HTR-8/SVneo (cell line): ENCODE measurements at places on chromosomes 11 and 22.

GRCh38 chr22:44364751-44365130, 52.0 kb upstream of the SHISAL1 start:
- no peak for DNase-seq

DNA sequence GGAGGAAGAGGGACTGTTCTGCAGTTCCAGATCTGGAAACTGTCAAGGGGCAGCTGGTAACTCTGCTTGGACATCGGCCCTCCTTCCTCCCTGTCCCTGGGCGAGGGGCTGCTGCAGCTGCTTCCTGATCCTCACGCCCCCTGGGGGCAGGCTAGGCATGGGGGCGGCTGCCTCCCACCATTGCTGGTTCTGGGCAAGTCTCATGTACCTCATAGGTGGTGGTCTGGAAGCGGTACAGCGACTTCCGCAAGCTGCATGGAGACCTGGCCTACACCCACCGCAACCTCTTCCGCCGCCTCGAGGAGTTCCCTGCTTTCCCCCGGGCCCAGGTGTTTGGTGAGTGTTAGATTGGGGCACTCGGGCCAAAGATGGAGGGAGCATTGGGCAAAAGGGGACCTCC, 5.0 kb downstream of the SNX15 start:
- DNase-seq, result no peak

- no peak for DNase-seq
These were observed 145.4 kb downstream of the CACNA1I start for GRCh38 chr22:39715778-39716495.

DNA sequence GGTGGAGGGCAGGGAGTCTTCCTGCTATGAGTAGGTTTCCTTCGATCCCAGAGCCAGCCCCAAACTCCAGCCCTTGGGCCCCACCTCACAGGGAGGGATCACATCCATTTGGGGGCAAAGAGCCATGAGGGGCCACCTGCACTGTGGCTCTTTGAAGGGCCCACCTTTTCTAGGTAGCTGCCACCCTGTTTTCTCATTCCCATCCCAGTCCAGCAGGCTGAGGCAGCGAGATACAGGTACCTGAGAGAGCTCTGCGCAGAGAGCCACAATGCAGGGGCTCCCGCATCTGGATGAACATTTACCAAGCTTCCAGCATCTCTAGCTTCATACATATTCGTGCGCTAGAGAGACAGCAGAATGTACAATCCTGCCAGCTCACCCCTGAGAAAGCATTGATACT, 16.3 kb downstream of the FXYD6 start:
- no peak for DNase-seq

DNA sequence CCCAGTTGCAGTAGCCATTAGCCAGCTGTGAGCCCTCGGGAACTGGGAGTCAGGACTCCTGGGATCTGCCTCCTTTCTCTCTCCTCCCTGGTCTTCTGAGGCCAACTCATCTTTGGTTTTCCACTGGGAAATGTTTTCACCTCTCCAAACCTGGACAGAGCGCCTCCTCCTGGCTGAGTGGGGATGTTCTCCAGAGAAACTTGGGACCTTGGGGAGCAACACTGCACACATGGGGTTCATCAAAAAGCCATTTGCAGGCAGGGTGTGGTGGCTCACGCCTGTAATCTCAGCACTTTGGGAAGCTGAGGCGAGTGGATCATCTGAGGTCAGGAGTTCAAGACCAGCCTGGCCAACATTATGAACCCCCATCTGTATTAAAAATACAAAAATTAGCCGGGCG, 145.4 kb downstream of the NECTIN1 start:
- DNase-seq, result no peak

DNA sequence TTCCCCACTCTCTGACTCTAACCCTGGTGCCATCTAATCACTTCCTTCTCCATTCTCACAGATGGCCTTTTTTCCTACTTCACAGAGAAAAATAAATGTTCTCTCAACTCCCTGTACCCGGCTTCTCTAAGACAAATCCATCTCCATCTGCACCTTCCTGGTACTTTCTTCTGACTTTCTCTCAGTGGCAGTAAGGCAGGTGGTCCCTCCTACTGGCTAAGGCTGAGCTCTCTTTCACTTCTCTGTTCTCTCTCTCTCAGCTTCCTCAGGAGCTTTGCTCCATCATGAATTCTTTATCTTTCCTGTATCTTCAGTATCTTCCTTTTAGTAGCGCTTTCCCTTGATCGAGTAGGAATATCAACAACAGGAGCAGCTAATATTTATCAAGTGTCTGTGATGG, 421.6 kb downstream of the TMEM135 start:
- DNase-seq, result no peak

DNA sequence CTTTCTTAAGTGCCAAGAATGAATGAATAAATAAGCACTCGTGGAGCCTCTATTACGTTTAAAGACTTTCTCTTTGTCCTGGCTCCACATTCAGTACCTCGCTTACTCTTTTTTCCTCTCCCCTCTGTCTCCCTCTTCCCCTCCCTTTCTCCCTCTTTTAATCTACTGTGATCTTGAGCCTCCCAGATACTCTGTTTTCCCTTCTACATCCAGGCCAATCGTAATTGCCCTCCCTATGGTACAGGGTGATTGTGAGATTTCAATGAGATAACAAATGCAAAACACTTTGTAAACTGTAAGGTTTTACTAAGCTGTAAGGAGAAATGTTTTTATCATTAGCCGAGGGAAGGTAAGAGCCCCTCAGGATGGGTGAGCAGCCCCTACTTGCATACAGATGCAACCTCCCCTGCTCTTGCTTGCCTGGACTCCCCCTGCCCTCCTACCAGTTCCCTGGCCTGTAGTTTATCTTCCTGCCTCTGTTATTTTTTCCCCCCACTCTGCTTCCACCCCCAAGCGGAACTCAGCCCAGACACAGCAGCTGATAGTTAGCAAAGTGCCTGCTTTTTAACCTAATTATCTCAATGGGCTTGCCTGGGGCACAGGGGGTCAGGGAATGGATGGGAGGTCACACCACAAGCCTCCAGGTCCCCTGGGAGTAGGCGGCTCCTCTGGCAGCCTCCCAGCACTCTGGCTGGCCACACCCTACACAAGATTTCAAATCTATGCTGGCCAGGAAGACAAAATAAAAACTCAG, 76.9 kb upstream of the CADM1 start:
- DNase-seq, result no peak

- DNase-seq, result no peak
These were observed 68.3 kb upstream of the LINC01488 start for GRCh38 chr11:69413015-69413801.

DNA sequence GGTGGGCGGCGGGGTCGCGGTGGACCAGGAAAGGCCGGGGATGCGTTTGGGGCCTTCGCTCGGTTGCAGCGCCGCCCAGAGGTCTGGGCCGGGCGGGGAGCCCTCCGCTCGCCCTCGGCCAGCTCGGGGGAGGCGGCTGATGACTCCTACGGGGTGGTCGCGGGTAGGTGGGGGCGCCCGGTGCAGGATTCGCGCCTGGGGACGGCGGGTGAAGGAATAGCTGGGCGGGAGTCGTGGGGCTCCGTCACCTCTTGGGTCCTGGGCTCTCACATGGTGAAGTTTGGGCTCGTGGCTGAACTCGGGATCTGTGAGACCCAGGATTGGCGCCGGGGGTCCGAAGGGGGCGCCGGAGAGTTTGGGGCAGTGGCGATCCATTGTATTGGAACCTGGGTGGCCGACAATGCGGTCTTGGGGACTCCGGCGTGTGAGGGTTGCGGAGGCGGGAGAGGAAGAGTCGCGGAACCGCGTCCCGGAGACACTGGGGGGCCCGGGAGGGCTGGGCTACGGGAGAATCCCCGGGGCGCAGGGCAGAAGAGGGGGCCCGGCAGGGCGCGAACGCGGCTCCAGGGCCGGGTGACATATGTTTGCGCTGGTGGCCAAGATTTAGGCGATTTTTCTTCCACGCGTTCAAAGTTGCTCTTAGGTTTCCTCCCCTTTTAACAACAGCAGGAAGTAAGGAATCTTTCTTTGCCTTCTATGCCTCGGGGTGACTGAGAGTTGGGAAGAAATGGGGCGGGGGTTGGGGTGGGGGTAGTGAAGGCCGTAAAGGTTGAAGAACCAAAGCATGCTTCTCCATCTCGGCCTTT, 935 bp downstream of the QSER1 start:
- DNase-seq, result peak; percentile 41

GRCh38 chr11:12420706-12421105, 43.3 kb downstream of the PARVA start:
- DNase-seq, result no peak

- DNase-seq, result no peak
These were observed 192.3 kb downstream of the KIRREL3 start for GRCh38 chr11:126808296-126808695.

DNA sequence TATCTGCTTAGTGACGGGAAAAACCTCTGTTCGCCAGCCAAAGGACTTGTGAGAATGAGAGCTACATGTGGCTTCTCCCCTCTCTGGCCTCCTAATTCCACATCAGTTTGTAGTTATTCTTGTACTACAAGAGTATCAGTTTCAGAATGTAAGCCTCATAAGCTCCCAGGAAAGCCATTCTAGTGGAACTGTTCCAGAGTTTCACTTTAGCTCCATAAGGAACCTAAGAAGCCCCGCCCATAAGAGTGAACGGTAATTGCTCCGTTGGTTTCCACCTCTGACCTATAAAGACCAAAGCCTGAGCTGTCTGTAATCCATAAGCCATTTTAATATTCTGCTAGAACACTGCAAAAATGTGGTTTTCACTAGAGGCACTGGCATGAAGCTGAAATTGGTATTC, 53.0 kb downstream of the SIK3 start:
- DNase-seq, result no peak

GRCh38 chr11:128688896-128689546, 4.9 kb upstream of the FLI1 start:
- no peak for DNase-seq

- no peak for DNase-seq
These were observed 47.9 kb downstream of the BLID start for GRCh38 chr11:122068141-122068540.

DNA sequence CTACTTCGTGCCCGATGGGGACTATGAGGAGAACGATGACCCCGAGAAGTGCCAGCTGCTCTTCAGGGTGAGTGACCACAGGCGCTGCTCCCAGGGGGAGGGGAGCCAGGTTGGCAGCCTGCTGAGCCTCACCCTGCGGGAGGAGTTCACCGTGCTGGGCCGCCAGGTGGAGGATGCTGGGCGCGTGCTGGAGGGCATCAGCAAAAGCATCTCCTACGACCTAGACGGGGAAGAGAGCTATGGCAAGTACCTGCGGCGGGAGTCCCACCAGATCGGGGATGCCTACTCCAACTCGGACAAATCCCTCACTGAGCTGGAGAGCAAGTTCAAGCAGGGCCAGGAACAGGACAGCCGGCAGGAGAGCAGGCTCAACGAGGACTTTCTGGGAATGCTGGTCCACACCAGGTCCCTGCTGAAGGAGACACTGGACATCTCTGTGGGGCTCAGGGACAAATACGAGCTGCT, 751 bp downstream of the FIBIN start:
- no peak for DNase-seq

DNA sequence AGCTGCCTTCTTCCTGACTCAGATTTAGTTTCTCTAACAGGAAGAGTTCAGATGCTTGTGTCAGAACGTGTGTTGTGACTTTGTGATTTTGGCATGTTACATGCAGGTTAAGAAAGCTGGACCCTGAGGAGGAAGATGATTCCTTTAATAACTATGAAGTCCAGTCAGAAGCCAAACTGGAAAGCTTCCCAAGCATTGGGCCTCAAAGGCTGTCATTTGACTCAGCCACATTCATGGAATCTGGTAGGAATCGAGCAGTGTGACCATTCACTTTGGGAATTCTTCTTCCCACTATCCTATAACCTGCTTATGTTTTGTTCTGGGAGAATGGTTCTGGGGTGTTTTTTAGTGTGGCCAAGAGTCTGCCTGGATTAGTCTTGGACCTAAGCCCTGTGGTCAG, 48.0 kb downstream of the CABIN1 start:
- DNase-seq, result no peak

DNA sequence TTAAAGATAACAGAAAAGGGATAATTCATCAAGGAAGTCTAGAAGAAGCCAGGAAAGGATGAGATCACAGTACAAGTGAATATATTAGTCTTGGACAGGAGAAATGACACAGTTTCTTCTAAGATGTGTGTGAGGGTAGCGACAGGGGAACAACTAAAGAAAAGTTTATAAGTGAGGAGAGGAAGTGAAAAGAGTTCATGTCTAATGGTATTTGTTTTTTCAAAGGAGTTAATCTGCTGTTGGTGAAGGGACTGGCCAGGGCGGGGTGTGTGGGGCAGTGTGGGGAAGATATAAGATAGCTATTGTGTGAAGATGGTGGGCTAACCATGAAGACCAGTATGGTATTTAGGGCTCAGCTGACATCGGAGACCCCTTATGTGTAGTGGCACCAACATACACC, 7.6 kb upstream of the PPFIBP2 start:
- no peak for DNase-seq

DNA sequence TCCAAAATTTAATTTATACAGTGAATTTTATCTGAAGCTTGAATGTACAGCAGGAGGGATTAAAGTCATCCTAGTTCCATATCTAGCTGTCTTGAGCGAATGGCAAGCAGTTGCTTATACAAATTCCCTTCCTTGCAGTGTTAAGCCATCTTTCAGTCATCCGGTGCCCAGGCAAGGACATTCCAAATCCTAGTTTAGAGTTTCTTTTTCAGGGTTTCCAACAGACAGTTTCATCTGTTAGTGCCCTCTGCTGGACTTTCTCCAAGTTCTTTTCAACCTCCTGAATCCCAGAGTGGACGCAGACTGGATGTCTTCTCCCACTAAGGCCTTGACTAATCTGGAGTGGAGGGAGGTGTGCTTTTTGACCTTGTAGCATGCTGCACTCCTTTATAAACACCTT, 45.4 kb downstream of the GRAMD1B start:
- peak; percentile 23 for DNase-seq

DNA sequence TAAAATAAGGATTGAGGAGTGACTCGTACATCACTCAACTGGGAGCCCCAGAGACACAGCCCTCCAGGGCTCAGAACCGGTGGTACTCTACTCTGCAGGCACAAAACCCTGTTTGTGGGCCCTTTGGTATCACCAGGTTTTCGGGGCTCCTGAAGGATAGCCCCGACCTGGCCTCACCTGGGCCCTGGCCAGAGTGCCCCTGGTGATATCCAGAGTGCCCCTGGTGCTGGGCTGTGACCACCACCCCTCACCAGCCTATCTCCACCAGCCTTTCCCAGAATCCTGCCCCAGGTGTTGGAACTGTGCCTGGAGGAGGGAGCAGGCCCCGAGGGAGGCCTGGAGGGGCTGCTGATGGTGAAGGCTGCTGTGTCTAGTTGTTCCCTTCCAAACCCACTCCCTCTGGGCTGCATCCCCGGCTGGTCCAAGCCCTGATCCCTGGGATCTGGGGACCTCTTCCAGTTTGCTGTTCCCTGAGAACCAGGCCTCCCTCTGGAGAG, 2.2 kb upstream of the GGT5 start:
- no peak for DNase-seq

DNA sequence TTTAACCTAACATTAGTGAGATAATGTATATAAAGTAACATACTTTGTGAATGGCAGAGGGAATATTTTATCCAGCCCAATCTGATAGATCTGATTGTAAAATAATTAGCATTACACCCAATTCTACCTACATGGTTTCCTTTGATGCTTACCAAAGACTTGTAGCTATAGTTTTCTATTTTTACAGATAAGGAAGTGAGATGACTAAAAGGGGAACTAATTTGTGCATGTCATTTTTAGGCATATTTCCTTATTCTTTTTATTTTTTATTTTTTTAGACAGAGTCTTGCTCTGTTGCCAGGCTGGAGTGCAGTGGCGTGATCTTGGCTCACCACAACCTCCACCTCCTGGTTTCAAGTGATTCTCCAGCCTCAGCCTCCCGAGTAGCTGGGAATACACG, 793.7 kb upstream of the LRRC4C start:
- no peak for DNase-seq

GRCh38 chr11:64874308-64875240, 3.8 kb downstream of the EHD1 start:
- no peak for DNase-seq
